ENCODE measurements at places on chromosomes 11 and 22. TPM values are rescaled to one million over a fixed set of nuclear protein-coding genes. Genes with fewer than 3 reads are reported as not detected.

GRCh38 chr11:126523441-126524205 is 168.1 kb downstream of the ST3GAL4 start:
- no peak for DNase-seq

DNA sequence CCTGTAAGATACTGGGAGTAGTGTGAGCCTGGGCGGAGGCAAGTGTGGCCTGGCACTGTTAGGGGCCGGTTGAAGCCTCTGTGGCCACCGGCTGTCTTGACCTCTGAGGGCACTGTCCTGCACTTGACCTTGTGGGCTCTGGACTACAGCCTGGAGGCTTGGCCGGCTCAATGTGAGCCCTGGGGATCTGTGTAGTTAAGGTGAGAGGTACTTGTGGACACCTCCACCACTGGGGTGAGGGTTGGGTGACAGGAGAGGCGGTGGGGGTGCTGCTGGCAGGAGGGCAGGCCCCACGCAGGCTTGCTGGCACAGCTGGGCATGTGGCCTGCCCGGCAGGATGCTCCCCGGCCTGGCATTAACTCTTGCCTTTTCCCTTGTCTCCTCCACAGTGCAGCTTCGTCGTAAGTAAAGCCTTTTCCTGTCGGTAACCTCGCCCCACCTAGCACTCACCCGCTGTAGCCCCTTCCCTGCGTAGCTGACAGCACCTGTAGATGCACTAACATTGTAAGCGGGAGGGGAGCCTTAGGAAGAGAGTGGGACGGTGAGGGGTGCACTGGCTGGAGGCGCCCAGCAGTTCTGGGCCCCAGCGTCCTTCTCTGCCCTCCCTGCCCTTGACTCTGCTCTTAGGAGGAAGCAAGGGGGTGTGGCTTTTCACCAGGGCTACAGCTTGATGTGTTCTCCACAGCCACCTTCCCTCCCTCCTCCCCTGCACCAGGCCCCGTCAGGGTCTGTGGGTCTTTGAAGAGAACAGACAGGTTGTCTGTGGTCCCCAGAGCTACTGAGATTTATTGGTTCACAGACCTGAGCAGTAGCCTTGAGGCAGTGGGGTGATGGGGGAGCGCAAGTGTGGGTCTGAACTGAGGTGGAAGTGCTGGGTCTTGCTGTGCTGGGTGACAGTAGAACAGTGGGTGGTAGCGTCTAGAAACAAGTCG is 17.6 kb downstream of the INCENP start:
- no peak for DNase-seq

- DNase-seq: no peak
Measured at GRCh38 chr11:106770489-106771085, 247.7 kb downstream of the GUCY1A2 start.

ADORA2A gene
- 44.6 TPM for total RNA-seq

CRYBB1 gene
- total RNA-seq: not detected

Data from activated T-cell treated with anti-CD3 and anti-CD28 coated beads, Interleukin-2, amount 50 U/mL, for 4 hours (primary cell).